IPS DF 19.7 (cell line): ENCODE measurements at places on chromosomes 11 and 22.

DNA sequence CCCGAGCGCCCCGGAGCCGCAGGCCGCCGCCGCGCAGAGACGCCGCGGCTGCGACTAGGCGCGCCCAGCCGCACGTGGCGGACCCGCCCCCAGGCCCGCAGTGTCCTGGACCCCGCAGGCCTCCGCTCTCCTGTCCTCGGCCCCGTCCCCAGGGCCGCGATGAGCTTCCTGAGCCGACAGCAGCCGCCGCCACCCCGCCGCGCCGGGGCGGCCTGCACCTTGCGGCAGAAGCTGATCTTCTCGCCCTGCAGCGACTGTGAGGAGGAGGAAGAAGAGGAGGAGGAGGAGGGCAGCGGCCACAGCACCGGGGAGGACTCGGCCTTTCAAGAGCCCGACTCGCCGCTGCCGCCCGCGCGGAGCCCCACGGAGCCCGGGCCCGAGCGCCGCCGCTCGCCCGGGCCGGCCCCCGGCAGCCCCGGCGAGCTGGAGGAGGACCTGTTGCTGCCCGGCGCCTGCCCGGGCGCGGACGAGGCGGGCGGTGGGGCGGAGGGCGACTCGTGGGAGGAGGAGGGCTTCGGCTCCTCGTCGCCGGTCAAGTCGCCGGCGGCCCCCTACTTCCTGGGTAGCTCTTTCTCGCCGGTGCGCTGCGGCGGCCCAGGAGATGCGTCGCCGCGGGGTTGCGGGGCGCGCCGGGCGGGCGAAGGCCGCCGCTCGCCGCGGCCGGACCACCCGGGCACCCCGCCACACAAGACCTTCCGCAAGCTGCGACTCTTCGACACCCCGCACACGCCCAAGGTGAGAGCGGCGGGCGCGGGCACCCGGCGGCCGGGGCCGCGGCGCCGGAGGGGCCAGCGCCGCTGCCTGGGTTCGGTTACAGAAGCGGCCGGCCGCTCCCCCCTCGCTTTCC lies 528 bp downstream of the WEE1 start:
- no peak for DNase-seq

DNA sequence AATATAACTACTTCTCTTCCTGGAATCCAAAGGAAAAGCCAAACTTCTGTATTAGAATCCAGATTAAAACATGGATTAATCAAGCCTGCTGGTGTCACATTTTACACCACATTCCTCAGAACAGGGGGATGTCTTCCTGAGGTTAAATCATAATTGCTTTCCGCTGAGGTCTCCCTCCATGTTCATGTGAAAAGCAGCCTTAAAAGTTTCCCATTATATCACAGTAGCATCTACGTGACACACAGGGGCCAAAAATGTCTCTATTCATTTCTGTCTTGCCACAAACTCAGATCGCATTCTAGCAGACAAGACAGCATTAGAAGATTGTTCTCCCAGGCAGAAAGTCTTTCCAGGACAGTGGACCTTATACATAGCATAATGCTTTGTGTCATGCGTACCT lies 788.7 kb downstream of the OPCML start:
- DNase-seq, result no peak

- no peak for DNase-seq
Observed at GRCh38 chr11:60429272-60429671, at the start of gene MS4A5. Gene MS4A5 (plus strand): TSS chr11:60429572. CDS start chr11:60429675, 103 bp downstream.

- no peak for DNase-seq
Observed at GRCh38 chr11:100009728-100010127, 677.4 kb upstream of the ARHGAP42 start.

- DNase-seq, result no peak
Observed at GRCh38 chr11:96393753-96394348, 4.0 kb downstream of the JRKL start.

DNA sequence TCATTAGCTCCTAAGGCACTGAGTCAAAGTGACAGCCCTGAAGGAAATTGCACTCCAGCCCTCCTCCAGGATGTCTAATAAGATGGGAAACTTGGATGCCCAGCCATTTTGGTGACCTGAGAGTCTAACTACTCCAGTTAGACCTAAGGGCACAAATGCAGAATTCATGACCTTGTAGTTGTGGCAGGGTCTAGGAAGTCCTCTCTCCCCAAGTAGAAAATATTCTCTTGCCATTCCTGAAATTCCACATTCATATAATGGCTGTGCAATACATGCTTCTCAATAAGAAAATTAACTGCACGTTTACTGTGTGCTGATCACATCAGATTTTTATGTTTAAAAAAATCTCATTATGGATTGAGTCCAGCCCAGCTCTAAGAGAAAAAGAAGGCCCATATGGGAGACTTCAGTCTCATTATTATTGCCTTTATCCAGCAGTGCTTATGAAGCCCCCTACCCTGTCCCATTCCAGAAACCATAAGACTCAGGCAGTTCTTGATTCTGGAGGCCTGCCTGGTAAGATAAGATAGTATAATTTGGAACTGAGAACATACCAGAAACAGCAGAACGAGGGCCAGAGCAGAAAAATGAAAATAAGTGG lies 133.7 kb upstream of the LDLRAD3 start:
- no peak for DNase-seq

- no peak for DNase-seq
Observed at GRCh38 chr11:69889400-69890318, 70.4 kb upstream of the FGF3 start.

GRCh38 chr11:112963368-112963955 lies 2.2 kb downstream of the NCAM1 start:
- DNase-seq, result no peak

DNA sequence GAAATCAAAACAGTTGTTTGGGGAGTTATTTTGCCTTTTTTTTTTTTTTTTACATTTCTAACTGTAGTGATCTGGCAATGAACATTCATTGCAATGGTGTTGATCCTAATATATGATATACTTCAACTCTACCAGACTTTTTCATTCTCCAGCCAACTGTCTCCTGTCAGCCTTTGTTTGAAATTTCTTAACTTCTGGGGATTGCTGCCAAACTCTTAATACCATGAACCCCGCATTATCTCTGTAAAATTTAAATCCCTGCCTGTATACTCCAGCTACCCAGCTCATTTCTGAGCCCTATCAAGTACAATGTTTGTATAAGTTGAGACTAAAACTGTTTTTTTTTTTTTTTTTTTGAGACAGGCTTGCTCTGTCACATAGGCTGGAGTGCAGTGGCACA lies 280.7 kb downstream of the TTC28 start:
- no peak for DNase-seq

DNA sequence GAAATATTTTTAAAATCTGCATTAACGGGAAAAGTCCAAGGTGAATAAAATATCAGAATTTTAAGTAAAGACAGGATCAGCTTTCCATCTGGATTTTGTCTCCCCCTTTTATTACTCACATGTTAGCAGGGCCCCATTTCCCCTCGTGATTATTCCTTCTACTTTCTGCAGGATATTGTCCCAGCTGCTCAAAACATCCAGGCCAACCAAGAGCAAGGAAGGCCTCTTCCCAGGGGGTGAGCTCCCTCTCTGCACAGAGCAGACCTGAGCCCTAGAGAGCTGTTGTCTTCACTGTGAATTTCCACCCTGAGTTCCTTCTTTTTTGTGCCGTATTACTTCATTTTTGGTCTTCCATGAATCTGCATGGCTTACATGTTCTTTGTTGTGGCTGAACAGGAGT lies 3.7 kb upstream of the TMPRSS13 start:
- DNase-seq, result no peak

- DNase-seq, result no peak
Observed at GRCh38 chr11:132644520-132645239, 887.6 kb downstream of the OPCML start.

DNA sequence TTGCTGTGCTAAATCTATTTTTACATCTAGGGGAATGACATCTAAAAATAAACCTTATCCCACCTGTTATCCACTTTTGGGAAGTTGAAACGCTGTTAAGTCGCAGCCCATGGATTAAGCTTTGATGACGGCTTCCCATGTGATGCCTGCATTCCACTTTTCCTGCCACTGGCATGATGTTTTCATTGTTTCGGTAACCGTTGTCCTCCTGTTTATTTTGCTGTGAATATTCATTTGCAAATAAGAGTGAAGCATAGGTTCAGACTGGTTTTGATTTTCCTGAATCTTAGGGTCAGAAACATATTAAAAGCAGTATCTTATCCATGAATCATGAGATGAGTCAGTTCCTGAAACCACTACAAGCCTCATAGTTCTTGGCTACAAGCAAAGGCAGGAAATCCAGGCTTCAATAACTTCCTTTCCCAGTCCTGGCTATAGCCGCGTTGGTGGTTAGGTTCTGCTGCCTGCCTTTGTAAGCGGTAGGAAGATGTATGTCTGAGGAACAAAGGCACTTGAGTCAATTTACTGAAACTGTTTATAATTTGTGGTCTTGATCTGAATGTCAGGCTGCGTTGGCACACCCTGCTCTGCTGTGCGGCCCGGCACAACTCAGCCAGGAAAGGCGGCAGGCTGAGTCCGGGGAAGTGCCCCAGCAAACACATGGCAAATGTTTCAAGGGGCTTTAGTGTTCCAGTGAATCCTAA lies 19.4 kb downstream of the TEAD1 start:
- DNase-seq, result no peak

DNA sequence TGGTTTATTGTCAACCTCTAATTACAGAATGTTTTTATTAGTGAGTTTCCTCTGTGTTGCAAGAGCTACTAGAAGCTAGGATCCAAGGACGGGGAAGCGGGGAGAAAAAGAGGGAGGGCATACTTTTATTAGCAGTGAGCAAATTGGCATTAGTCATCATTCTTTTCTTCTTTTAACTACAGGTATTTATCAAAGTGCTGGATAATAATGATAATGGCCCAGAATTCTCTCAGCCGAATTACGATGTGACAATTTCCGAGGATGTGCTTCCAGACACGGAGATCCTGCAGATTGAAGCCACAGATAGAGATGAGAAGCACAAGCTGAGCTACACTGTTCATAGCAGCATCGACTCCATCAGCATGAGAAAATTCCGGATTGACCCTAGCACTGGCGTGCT lies 179.7 kb upstream of the MTNR1B start:
- DNase-seq, result no peak

DNA sequence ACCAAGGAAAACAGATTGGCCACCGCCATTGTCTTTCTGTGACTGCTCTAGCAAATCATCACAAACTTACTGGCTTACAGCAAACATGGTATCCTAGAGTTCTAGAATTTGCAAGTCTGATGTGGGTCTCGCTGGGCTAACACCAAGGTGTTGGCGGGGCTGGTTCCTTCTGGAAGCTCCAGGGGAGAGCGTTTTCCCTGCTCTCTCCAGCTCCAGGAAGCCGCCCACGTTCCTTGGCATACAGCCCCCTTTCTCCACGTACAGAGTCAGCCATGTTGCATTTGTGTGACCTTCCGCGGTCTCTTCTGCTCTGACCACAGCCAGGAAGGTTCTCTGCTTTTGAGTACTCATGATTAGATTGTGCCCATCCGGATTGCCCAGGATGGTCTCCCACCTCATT lies 27.5 kb downstream of the TBC1D22A start:
- DNase-seq, result no peak

DNA sequence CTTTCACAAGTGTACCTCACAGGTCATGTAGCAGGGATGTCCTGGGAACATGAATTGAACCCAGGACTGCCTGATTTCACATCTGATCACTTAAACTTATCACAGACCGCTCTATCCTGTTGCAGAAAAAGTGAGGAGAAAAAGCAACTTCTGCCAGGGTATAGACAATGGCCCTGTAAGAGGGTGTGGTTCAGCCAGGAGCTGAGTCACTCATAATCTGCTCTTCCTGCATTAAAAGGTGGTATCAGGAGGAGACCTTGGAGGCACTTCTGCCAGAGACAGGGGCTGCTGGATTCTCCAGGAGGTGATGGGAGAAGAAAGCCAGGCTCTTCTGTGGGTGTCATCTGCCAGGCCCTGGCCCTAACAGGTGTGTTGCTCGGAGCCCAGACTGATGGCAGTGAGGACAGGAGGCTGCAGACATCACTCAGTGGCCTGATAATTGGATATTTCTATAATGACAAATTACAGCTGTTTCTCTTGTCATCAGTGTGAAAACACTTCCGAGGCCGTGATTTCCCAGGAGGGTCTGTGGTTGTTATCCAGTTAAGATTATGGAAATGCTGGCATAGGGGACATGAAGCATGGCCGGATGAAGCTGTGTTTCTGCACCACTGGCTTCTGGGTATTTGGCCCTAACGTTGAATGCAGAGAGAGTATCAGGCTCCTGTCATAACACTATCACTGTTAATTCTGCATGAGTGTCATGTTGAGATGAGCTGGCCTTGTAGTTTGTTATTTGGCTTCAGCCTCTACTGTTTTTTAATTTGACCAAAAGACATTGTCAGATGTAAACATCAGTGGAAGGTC lies 125.1 kb upstream of the ZBED5 start:
- no peak for DNase-seq

GRCh38 chr11:61739966-61740365 lies 12.5 kb upstream of the MYRF start:
- DNase-seq, result no peak

- DNase-seq, result no peak
Observed at GRCh38 chr11:61162092-61162941, 1.1 kb upstream of the VPS37C start.

DNA sequence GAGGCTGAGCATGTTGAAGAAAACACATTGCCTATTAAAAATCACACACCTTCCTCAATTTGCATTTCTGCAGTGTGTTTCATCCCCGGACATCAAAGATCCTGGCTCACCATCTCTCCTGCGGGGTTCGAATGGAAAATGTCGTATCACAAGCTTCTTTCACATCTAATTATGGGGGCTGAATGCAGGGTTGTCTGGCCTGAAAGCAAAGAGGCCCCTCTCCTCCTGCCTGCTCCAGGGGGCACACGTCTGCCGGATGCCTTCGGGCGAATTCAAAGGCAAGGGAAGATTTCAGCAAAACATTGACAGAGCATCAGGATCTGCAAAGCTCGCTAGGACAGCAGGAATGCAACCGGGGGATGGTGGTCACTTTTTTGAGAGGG lies 1447.7 kb downstream of the TBC1D22A start:
- DNase-seq, result no peak

DNA sequence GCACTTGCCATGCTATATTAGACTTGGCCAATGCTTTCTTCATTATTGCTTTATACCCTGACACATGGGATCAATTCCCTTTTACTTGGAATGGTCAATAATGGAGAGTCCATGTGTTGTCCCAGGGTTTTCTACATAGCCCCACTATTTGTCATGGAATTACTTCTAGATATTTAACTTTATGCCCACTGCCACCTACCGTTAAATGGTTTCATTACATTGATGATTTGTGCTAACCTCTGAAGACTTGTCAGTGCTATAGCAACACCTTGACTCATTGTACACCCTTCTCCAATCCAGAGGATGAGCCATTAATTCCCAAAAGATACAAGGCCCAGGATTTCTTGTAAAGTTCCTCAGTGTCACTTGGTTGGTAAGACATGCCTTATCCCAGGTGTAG lies 31.4 kb upstream of the SLC22A25 start:
- no peak for DNase-seq
